ENCODE measurements at places on chromosomes 1 and 21.
A peak's percentile ranks its signal among the peaks of the same experiment; 100 is the strongest.

DNA sequence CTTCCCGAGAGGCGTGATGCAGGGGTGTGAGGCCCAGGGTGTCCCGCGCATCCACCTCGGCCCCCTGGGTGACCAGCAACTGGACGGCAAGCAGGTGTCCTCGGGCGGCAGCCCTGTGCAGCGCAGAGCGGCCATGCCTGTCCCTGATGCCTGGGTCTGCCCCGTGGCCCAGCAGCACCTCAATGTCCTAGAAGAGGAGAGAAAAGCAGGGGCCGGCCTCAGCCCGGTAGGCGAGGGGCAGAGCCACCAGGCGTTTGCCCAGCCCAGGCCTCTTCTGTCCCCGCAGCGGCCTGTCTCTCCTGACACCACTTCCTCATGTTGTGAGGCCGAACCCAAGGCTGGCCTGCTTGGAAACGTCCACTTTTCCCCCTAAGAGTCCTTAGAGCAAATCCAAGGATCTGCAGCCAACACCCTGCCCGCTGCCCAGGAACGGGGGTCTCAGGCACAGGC, 1.7 kb downstream of the ANKRD65 start:
- peak; percentile 78 for DNase-seq

DNA sequence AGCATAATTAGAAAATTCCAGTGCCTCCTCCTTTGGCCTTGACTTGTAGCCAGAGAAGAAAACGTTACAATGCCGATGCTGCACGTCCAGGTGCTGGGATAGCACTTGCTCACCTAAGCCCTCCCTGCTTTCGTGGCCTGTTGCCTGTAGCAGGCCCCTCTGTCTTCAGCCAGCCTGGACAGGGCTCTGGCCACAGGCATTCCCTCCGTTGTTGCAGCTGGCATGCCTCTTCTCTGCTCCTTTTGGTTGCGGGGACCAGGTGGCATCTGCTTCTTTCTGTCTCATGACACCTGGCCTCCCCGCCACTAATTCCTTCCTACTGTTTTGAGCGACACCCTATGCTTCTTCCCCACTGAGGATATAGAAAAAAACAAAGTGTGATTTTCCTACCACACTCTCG, 54.6 kb upstream of the MORC3 start:
- DNase-seq: no peak

DNA sequence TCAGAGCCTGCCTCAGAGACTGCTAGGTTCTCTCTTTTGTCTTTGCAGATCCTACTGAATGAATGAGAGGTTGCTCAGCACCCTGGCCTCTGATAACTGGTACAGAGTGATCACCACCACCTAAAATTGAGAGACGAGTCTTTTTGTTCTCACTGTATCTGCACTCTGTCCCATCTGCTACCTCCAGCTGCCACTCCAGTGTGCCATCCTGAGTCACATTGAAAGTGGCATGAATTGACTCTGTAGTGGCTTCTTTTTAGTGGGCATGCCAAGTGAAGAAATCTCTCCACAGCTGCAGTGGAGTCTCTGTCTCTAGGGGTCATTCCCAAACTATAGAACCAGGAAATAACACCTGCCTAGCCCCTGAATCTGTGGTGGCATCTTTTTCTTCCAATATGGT, 14.7 kb downstream of the CAMK1G start:
- DNase-seq: no peak

- peak; percentile 49 for DNase-seq
Measured at GRCh38 chr1:246726881-246727280, 2.7 kb downstream of the SCCPDH start.

DNA sequence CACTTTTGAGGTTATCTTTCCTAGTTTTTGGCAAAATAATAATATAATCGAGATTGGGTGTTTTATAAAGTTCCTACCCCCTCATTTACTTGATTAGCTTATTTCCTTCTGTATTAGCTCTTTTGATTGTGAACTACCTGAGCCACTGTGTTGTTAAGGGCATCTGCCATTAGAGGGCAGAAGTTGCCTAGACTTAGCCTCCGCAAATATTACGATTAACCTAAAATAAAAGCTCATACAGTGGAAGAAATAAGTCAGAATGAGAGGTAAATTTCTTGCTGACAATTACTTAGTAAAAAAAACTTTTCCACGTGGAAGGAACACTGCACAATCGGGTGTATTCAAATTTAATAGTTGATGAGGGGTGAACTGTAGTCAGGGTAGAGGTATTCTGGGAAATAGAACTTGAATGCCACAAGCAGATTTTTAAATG, 2.3 kb downstream of the H3-3A start:
- DNase-seq: peak; percentile 85

- no peak for DNase-seq
Measured at GRCh38 chr1:15184436-15185241, 31.1 kb downstream of the TMEM51 start.

- no peak for DNase-seq
Measured at GRCh38 chr1:43524804-43525203, 5.9 kb upstream of the PTPRF start.

- no peak for DNase-seq
Measured at GRCh38 chr1:228079601-228080263, 2.8 kb upstream of the ARF1 start.

DNA sequence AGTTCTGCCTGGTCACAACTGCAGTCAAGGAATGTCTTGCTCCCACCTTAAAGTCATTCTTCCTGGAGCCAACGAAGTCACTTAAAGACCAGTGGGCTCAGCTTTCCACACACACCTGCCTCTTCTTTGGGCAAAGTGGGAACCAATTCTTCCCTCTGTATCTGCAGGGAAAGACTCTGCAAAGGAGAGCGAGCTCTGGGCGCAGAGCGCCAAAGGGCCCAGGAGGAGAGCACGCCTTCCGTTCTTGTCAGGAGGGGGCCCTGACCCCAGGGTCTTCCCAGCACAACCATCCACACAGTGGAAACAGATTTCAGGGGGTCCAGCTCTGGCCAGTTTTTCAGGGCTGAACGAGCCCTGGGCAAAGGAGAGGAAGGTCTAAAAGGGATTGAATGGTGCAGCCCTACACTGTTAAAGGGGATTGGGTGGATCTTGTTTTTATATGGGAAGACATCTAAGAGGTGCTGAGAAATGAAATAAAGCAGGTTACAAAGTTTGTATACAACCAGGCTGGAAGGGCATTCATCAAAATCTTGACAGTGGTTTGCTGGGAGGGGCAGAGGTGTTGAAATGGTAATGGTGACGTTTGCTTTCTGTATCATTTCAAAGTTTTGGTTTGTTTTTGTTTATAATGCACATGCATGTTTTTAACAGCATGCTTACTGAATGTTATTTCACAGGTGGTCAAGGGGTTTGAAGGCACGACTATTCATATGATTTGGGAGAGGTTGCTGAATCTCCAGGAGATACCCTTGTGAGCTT, 6.8 kb upstream of the OLIG2 start:
- peak; percentile 73 for DNase-seq

- no peak for DNase-seq
Measured at GRCh38 chr1:219958875-219959417, 30.6 kb upstream of the SLC30A10 start.

DNA sequence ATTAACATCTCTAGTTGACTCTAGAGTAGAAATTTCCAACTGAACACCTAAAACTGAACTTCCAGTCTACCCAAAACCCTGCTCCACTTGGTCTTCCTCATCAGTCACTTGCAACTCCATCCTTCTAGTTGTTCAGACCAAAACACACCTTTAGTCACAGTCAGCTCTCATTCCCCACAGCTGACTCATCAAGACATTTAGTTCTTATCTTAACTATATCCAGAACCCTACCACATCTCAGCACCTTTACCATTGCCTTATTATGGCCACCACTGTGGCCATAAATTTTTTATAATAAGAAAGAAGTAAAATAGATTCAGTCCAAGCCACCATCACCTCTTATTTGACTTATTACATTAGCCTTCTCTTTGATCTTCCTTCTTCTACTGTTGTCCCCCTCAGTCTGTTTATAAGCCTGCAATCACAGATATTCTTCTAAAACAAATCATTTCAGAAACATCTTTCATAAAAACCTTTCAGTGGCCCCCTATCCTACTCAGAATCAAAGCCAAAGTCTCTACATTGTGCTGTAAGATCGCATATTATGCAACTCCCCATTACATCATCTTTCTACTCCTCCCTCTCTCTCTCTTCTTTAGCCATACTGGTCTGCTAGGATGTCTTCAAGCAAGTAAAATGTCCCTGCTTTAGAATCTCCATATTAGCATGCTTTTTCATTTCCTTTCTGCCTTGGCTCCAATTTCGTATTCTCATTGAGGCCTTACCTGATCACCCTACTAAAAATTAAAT, 275.9 kb downstream of the LRRC40 start:
- DNase-seq: no peak

DNA sequence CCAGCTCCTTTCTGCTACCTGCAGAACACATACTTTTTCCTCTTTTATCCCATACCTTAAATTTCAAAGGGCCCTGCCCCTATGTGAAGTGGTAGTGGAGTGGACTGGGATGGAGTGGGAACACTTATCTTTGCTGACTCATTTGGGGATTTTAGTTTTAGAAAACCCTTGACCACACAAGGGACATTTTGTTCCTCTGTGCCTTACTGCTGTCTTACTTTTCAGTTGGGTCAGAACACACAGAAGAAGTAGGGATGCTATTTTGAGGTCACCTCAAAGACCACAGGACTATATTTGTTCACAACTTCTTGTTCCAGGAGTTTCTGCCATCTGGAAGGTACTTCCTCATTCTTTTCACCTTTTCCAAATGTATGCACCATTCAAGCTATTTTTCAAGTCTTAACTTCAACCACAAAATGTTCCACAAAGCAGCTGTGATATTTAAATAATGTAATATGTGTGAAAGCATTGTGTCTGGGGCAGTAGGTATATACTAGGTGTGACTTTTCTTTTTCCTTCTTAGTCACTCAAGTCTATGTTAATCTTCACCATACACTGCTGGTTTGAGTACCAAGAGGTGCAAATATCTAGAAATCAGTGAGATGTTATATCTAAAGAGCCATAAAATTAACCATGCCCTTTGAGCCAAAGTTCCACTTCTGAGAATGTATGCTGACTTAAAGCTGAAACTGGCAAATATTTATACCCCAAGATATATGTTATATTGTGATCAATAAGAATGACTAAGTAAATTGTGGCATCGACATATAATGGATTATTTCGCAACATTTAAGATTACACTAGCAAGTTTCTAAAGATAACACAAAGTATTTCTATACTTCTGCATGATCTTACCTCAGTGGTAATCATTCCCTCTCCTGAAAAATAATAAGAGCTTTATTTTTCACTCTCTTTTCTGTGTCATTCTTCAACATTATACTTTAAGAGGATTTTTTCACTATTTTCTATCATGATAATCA, 308.5 kb downstream of the MRPL39 start:
- DNase-seq: no peak

GRCh38 chr1:94777281-94777680, 42.9 kb upstream of the SLC44A3 start:
- DNase-seq: no peak

GRCh38 chr1:229986737-229987337, 80.2 kb upstream of the GALNT2 start:
- DNase-seq: no peak

DNA sequence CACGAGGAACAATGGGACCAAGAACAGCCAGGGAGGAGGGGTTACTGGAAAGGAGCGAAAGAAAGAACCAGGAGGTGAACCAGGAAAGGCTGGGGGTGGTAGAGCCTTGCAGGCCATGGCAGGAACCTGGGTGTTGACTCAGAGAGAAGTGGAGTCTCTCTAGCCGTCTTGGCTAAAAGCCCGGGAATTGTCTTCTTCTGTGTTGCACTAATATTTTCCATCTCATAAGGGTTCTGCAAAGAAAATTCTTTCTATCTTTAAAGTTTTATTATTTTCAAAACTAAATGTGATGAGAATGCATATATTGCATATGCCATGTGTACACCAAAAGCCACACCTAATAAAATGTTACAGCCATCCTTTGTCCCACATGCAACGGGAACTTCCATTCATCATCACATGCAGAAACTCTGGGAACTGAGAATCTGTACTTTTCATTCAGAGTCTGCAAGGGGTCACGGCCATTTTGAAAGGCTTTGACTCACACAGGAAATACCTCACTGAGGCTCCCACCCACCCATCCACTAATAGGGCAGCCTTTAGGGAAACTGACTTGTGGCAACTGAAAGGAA, 38.0 kb downstream of the ERG start:
- DNase-seq: no peak

DNA sequence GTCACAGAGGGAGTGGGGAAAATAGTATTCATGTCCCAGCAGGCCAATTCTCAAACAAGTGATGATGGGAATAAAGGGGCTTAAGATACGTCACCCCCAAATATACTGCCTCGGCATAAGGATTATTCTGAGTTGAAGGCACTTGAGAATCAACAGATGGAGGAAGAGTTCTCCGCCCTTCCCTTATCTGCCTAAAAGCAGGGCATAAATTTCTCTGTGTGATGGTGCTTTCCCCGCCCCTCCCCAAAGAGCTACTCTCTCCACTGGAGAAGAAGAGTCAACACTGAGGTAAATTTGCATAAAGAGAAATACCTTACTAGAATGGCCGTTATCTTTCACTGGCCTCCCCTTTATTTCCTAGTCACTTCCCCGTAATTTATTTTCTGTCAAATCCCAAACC, 18.7 kb downstream of the BECN2 start:
- peak; percentile 32 for DNase-seq

GRCh38 chr1:31005198-31005597, 60.3 kb downstream of the PUM1 start:
- no peak for DNase-seq

GRCh38 chr1:14255233-14255632, 343.3 kb upstream of the KAZN start:
- no peak for DNase-seq

DNA sequence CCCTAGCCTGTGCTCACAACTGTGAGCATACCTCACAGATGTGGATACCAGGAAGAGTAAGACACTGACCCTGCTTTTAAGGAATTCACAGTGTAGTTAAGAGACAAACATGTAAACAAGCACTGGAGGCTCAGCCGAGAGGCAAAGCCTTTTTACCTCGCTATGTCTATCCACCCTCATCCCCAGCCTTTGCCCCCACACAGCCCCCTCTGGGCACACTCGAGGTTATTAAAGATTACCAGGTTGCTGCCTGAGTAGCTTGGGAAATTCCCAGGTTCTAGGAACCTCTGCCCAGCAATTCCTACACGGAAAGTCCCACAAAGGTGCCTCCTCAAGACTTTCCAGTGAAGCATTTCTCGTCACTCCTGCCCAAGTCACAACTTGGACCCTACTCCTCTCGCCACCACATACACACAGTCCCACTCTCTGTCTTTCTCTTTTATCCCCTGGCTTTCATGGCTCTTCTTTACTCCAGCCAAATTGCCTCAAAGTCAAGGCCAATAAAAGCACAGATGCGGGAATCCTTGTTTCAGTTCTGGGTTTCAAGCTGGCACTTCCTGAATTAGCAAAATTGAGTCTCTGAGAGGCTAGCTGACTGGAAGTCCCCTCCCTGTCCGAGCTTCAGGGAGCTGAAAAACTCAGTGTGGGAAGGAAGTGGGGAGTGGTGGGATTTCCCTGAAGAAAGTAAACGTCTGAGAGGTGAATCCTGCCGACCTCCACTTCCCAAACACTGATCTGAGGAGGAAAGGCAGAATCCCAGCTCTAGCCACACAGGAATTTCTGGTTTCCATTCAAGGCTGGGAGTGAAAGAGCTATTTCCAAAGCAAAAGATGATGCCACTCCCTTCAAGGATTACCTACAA, 7.6 kb downstream of the DENND2D start:
- peak; percentile 64 for DNase-seq

- no peak for DNase-seq
Measured at GRCh38 chr1:198888379-198888943, 249.6 kb downstream of the PTPRC start.

GRCh38 chr1:63411066-63411465, 43.6 kb downstream of the ALG6 start:
- no peak for DNase-seq

GRCh38 chr1:14148526-14148925, 448.5 kb downstream of the PRDM2 start:
- no peak for DNase-seq

- DNase-seq: no peak
Measured at GRCh38 chr1:165174491-165174890, 182.0 kb downstream of the LMX1A start.
